NCI-H1092 treated with DMSO at 0.1 percent for 48 hours (cell line): ENCODE measurements at places on chromosomes 3 and 15.

GRCh38 chr15:81170511-81170910 is 26.2 kb upstream of the IL16 start:
- no peak for DNase-seq

DNA sequence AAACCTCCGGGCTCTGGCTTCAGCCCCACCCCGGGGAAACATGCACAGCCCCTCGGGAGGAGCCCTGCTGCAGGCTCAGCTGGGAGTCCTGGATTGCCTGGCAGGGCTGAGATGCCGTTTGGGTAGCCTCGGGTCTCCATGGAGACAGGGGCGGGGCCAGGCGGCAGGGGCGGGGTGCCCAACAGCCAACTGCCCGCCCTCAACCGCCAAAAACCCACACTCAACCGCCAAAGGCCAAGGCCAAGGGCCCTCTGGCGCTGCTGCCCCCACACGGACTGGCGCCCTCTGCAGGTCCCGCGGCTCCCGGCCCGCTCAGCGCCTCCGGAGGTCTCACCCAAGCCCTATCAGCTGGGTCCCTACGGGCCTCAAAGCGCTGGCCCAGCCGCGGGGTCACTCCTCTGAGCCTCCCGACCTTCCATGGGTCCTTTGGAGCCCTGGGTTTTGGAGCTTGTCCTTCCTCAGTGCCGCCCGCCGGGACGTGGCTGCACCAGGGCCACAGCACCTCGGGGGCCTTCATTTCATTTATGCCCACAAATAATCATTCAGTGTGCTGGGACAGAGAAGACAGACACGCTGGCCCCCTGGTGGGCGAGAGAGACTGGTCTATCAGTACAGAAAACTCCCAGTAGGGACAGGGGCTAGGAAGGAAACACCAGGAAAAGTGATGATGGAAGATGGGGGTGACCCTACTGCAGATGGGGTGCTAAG is 33.5 kb upstream of the ACAD9 start:
- DNase-seq = no peak

- no peak for DNase-seq
These were observed 185.2 kb downstream of the ITPR1 start for GRCh38 chr3:4678320-4678719.

DNA sequence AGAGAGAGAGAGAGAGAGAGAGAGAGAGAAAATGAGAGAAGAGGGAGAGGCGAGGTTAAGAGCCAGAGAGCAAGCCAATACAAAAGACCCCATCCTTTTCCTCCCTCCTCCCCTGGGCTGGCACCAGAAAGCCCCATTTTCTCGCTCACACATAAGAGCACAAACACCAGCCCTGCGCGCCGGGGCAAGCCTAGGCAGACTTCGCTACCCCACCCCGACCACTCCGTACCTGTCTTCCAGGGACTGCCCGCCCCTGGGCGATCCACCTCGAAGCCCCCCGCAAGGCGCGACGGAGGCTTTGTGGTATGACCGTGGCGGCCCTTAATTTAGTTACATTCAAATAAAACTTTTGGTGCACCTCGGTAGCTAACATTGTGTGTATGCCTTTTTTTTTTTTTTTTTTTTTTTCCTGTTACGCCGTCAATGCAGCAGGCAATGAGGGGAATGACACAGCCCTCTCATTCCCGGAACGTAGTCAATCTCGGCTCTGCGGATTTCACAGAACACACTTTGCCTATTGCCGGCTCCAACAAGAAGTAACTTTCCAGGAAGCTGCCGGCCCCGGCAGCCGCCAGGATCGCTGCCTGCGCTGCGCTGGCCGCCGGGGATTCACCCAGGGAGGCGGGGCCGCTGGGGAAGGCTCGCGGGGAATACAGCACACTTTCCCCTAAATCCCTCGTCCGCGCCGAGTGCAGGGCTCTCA is 7.7 kb downstream of the BCL6 start:
- DNase-seq = no peak

GRCh38 chr3:94114666-94115065 is 51.8 kb downstream of the NSUN3 start:
- DNase-seq = no peak

- peak; percentile 26 for DNase-seq
These were observed 35.4 kb upstream of the ATG7 start for GRCh38 chr3:11236588-11237461.

DNA sequence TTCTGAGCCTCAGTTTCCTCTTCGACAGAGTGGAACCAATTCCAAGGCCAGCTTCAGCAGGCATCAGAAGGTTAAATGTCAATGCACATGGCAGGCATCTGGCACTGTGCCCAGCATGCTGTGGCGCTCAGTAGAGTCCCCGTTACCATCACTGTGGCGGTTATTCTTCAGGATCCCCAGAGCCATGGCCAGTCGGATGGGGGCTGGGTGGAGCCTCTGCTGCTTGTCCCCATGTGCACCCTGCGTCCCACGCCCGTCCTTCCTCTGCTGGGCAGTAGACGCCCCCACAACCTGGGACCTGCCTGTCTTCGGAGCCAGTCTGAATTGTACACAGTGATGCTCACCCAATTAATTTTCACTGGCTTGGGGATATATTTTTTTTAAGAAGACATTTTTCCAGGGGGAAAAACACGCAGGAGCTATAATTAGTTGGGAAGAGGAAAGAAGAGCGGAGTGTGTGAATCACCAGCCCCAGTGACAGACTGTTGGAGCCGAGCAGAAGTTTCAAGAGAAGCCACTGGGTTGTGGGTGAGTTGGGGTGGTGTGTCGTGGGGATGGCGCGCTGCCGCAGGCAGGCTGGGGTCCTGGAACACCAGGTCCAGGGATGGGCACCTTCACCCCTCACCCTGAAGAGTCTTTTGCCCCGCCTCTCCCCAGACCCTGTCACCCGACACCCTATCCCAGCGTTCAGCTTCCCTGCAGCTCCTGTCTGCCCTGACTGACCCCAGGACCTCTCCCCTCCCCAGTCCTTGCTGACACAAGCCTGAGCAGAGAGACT is 26.8 kb upstream of the RPL29 start:
- no peak for DNase-seq

DNA sequence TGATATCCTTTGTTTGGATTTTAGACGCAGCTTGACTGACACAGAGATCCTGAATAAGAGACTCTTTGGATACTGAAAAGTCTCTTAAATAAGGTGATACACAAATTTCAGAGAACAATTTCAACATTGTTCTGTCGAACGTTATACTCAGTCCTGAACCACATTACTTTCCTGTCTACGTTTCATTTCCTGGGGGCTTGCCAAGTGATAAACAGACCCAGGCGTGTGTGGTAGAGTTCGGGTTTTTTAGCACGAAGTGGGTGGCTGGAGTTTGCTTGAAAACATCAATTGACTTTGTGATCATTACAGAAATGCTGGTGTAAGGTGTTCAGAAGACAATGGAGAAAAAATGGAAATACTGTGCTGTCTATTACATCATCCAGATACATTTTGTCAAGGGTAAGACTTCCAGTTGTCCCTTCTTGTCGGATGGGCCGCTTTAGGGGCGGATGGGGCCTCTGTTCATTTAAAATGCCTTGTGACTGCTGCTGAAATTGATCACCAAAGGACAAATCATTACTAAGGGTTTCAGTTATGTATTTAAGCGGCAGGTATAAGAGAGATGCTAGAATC is at the start of gene CD96:
Gene CD96 (plus strand): TSS at position 287 of the 573 bp plus-strand sequence. CDS start 52 bp downstream, at position 339.
- DNase-seq = no peak

DNA sequence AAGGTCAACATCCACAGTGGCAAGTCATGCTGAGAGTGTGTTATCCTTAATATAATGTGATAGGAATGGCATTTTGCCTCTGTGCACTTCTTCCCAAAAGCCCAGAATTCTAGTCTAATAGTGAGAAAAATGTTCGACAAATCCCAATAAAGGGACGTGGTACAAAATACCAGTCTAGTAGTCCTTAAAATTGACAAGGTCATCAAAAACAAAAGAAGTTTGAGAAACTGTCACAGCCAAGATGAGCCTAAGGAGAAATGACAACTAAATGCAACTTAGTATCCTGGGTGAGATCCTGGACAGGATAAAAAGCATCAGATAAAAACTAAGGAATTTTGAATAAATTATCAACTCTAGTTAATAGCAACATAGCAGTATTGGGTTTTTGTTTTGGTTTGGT is 14.4 kb upstream of the ATP13A4 start:
- DNase-seq = no peak

- DNase-seq = no peak
These were observed 369 bp upstream of the U2SURP start for GRCh38 chr3:143001034-143001368.

GRCh38 chr3:167467848-167468611 is 5.8 kb downstream of the SERPINI2 start:
- no peak for DNase-seq

- no peak for DNase-seq
These were observed 162.4 kb downstream of the PLCL2 start for GRCh38 chr3:17047162-17047561.

- no peak for DNase-seq
These were observed 38.7 kb upstream of the ATOSA start for GRCh38 chr15:52717924-52718323.

DNA sequence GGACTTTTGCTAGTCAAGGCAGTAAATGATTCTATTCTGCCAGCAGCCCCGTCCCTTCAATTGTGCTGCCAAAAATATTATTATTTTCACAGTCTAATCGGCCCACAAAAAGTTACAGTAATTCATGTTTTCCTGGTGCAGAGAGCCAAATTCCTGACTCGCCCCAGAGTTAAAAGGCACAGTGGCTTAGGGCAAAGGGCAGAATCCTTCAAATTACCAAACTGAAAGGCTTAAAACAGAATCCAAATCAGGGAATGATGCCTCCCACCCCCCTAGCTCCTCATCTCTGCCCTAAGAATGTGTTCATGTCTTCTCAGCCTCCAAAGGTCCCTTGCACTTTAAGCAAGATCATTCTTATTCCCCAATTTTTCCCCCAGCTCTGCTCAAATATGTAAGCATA is 477.8 kb upstream of the PROK2 start:
- no peak for DNase-seq

DNA sequence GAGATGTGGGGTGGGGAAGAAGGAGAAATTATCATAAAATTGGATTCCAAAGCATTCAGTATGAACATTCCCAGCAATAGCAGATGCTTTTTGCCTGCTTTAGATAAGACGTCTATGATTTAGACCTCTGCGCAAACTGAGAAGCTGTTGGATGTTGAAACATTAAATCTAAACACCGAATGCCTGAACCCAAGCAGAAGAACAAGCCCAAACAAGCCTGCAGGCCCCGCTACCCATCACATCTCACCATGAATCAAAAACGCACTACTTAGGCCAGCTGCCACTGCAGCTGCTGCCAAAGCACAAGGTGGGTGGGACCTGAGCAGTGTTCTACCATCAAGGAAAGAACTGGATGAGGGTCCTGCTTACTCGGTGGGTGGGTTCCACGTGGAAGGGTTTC is 24.4 kb upstream of the THBS1 start:
- DNase-seq = no peak

GRCh38 chr15:28456476-28457395 is 76.0 kb downstream of the GOLGA8G start:
- DNase-seq = no peak

DNA sequence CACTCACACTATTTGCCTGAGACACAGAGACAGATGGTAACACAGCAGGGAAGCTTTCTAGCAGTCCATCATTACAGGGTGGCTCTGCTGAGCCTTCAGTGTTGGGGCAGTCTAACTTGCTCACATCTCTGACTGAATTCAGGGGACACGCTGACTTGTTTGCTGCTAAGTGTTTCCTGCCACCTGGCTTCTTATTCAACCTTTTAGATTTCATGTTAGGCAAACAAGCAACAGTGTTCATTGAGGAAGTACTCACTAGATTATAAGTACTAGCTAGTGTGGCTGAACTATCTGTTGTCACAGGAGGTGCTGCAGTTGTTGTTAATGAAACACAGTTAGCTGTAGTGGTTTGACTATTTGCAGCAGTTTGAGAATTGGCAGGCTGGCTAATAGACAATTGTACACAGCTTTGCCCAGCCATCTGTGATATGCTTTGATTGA is 37.3 kb downstream of the USF3 start:
- peak; percentile 51 for DNase-seq

- DNase-seq = peak; percentile 27
These were observed 517.2 kb downstream of the FOXP1 start for GRCh38 chr3:71066356-71066755.

GRCh38 chr15:98413933-98414546 is 234.3 kb upstream of the IGF1R start:
- no peak for DNase-seq

DNA sequence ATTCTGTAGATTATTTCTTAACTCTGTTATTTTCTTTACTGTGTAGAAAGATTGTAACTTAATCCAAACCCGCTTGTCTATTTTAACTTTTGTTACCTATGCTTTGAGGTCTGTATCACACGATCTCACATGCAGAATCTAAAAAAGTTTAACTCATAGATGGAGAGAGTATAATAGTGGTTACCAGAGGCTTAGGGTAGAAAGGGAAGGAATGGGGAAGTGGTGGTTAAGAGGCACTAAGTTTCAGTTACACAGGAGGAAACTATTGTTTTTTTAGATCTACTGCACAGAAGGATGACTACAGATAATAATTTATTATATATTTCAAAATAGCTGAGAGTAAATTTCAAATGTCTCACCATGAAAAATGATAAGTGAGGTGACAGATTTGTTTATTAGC is 515.2 kb downstream of the RSL24D1 start:
- no peak for DNase-seq

DNA sequence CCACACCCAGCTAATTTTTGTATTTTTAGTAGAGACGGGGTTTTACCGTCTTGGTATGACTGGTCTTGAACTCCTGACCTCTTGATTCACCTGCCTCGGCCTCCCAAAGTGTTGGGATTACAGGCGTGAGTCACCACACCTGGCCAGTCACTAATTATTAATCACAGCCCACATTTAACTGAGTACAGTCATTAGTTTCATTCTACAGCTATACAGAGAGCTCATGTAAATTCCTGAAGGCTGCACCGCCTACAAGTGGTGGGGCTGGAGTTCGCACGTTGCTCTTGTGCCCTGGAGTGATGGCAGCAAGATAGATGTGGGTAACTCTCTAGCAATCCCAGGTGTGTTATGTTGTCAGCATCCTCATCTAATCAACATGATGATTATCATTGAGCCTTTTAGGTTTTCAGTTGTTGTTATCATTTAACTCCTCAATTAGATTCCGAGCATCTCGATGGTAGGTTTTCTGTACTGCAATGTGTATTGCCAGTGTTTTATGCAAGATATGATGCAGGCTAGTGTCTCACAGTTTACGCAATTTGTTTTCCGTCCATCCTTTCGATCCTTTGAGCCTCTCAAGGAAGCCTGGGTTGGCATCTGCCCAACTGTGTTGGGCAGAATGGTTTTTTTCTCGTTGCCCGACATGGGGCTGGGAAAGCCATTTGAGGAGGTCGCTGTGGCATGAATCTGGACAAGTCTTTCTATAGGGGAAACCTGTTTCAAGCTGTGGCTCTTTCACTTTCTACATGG is 216.3 kb downstream of the LPP start:
- DNase-seq = no peak

- DNase-seq = no peak
These were observed 15.1 kb upstream of the UACA start for GRCh38 chr15:70778258-70779076.
